ENCODE measurements at places on chromosomes 3 and 15.

DNA sequence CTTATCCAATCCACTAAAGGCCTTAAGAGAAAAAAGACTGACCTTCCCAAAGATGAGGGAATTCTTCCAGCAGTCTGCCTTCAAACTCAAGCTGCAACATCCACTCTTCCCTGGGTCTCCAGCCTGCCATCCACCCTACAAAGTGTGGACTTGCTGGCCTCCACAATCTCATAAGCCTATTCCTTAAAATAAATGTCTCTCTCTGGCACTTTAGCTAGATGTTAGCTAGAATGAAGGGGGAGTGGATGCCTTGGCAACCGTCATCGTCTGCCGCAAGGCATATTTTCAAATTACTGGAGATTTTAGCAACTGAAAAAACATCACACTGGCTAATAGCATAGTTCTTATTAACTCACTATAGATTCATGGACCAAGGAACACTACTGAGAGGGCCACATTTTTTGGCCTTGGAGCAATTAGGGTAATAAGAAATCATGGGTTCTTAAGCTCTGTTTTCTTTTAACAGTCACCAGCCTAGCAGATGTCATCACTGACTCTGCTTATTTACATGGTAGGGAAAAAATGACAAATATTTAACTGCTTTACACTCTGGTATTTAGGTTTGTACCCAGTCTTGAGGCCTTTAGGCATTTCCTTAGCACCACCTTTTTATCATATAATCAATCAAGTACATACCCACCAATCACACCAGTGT is 245.3 kb downstream of the MYRIP start:
- DNase-seq: no peak

DNA sequence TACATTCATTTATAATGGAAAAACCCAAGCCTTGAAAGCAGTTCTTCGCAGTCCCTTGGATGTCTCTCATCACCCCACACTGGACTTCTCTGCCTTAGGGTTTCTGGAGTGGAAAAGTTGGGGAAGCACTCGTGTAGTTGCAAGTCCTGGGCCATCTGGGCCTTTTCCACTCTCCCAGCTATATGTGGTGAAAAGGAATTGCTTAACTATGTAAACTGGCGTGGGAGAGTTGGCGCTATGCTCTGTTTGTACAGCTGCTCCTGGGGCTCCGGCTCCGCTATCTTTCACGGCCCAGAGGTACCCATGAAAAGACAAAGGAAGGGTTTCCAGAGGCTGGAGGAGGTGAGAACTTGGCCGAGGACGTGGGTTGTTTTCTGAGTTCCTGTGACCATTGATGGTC is 81.1 kb upstream of the MYZAP start:
- DNase-seq: no peak

DNA sequence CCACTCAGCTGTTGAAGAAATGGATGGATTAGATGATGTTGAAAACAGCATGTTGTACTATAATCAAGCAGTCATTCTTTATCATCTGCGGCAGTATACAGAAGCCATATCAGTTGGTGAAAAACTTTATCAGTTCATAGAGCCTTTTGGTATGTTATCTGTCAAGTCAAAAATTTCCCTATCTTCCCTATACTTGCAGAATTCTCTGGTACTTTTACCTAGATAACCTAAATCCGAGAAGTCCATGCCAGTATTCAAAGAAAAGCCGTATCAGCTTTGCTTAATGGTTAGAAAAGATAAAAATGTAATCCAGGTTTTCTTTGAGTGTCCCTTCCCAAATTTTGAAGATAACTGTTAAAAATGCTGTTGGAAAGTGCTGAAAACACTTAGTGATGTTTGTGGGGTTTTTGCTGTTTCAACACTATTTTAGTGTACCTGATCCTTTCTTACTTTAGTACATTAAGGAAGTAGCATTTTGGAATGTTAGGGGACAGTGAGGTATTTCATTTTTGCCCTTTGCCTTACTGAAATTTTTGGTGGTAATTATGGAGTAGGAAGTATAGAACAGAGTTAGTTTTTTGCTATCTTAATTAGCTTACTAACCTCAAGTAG is 23.8 kb downstream of the CNOT10 start:
- DNase-seq: no peak

- no peak for DNase-seq
These were observed 132.2 kb downstream of the FNDC3B start for GRCh38 chr3:172171396-172172075.

GRCh38 chr3:177451864-177452830 is 254.9 kb upstream of the TBL1XR1 start:
- no peak for DNase-seq

DNA sequence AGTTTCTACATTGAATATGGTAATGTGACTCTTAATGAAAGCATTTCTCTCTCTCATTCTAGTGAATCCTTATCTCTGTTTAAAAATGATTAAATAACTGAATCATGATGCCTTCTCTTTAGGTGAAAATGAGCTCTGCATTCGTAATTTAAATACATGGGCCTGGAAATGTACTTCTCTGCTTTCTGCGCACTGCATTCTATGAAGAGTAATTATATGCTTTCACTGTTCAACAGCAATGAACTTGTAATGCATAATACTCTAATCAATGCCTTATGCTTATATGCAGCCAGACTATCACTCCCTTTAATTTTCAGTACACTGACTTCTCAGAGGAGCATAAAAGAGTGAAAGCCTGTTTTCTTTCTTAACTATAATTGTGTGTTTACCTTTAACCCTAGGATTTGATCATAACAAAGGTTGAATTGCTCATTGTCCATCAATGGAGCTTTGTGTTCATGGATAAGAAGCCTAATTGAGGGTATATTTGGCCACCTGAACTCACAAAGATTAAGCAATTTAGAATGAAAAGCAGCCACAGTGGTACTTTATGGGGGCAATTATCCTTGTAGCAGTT is 330.8 kb upstream of the PDZRN3 start:
- DNase-seq: no peak

GRCh38 chr3:180828723-180829408 is 83.6 kb upstream of the FXR1 start:
- DNase-seq: no peak

DNA sequence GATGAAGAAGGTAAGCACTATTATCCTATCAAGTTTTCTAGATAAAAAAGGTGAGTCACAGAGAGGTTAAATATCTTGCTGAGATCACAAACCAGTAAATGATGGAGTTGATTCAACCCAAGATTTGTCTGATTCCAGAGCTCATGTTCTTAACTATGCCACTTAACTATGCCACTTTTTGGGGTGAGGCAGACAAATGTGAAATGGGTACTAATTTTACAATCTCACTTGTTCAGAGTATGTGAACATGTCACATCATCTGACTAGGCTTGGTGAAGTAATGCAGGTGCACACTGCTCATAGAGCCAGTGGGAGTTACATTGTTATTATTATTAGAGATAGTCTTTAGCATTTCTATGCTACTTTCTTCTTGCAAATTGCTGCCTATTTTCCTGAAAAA is 2.0 kb downstream of the DRD3 start:
- no peak for DNase-seq

GRCh38 chr3:67719333-67719732 is 64.9 kb upstream of the SUCLG2 start:
- DNase-seq: no peak

- DNase-seq: no peak
These were observed 1.8 kb downstream of the DIPK2A start for GRCh38 chr3:143973259-143974021.

DNA sequence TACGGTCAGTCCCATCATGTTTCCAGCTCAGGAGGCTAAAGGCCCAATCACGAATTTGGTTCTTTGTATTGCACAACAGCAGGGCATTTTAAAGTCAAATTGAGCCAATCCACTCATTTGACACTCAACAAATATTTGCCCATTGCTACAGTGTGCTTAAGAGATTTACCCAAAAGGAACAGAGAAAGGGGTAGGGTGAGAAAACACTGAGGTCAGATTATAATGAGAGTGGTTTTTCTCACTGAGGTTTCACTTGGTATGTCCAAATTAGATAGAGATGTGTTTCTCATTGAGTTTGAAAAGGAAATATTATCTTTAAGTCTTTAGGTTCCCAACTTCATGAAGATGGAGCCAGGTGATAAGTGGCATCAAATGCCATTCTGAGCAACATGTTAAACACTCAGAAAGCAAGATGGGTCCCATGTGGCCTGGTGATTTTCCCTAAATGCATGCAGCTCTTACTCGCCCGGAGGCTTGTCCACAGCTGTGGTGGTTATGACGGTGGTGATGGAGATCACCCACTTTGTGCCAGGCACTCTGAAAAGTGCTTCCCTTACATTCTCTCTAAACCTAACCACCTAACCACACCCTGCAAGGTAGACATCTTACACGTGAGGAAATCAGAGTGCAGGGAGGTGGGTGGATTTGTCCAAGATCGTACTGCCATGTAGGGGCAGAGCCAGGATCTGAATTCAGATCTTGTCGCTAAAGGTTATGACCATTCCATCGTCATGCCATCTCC is 31.2 kb upstream of the USP3 start:
- DNase-seq: no peak

DNA sequence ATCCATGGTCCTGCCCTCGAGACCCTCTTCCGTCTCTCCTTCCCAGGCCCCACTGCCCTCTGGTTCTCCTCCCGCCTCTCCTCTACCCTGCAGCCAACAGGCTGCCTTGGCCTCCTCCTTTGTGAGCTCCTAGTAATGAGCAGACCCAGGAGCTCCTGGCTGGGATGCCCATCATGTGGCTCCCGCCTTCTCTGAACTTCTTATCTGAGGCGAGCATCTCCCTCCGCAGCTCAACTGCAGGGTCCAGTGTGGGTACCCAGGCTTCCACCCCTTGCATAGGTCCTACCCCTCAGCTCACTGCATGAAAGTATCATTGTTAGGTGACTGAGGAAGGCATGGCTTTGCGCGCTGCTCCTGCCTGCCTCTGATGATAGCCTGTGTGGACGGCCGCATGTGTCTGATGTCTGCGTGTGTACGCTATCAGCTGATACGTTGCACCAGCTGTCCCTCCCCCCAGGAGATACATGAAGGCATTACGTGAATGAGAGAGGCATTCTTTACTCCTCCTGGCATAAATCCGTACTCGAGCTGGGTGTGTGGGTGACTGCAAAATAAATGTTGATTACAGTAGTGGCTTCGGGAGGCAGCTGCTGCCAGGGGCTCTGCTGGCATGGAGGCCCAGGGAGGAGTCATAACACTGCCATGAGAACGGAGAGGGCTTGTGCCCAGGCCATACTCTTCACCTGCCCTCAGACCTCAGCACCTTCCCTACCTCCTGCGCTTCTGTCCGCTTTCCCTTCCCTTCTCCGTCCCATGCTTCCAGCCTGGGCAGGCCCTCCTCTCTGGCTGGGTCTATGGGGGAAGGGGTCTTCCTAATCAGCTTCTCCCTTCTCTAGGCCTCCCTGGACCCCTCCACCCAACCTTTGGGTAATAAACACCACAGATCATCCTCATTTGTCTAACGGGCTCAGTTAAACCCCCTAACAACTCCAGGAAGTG is 48.8 kb downstream of the ZNF710 start:
- no peak for DNase-seq

GRCh38 chr15:95492388-95493070 is 838.0 kb upstream of the NR2F2 start:
- no peak for DNase-seq

- DNase-seq: no peak
These were observed 48.8 kb downstream of the ACAP2 start for GRCh38 chr3:195394024-195394423.

GRCh38 chr15:70309716-70310115 is 212.0 kb upstream of the TLE3 start:
- DNase-seq: no peak

DNA sequence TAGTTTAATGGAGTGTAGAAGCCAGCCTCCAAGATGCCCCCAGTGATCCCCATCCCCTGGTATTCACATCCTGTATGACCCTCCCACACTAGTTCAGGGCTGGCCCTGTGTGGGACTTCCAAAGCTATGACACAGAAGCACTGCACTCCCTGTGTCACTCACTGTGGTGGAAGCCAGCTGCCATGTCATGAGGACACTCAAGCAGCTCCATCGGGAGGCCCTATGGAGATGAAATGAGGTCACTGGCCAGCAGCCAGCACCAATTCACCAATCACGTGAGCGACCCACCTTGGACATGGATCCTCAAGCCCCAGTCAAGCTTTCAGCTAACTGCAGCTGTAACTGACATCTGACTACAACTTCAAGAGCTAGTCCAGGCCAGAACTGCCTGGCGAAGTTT is 3.9 kb upstream of the ACAN start:
- DNase-seq: no peak

- peak; percentile 50 for DNase-seq
These were observed at the start of gene ATP11B for GRCh38 chr3:182792901-182793662. TSS of gene ATP11B (plus strand) at chr3:182793504. CDS start at chr3:182793760, 256 bp downstream.

DNA sequence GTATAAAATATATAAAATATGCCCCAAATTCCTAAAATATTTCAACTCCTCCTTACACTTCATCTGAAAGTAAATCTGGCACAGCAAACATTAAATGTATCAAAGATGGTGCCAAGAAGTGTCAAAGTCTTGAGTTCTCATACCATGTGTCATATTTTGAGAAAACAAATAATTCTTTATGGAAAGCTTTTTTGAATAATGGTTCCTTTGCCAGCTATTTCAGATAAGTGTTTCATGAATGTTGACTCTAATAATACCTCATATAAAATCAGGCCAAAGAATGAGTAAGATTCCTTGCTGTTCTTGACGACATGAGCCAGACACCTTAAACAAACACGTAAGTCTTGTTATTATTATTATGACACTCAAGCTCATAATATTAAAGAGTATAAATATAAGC is 30.3 kb upstream of the ZNF385D start:
- no peak for DNase-seq
